ENCODE measurements at places on chromosomes 6 and 20.

DNA sequence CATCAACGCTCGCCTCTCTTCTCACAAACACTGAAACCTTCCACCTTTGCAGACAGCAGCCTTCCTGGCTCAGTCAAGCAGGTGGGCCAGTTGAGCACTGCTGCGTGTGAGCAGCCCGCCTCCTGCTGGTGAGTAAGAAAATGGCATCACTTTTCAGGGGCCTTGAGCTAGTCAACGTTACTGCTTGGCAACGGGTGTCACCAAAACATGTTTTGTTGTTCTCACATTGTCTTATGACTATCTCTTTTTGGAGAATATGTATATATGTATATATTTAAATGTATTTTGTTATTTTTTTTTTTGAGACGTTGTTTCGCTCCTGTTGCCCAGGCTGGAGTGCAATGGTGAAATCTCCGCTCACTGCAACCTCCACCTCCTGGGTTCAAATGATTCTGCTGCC is 97.0 kb upstream of the AGPAT4 start:
- DNase-seq = peak; percentile 72

DNA sequence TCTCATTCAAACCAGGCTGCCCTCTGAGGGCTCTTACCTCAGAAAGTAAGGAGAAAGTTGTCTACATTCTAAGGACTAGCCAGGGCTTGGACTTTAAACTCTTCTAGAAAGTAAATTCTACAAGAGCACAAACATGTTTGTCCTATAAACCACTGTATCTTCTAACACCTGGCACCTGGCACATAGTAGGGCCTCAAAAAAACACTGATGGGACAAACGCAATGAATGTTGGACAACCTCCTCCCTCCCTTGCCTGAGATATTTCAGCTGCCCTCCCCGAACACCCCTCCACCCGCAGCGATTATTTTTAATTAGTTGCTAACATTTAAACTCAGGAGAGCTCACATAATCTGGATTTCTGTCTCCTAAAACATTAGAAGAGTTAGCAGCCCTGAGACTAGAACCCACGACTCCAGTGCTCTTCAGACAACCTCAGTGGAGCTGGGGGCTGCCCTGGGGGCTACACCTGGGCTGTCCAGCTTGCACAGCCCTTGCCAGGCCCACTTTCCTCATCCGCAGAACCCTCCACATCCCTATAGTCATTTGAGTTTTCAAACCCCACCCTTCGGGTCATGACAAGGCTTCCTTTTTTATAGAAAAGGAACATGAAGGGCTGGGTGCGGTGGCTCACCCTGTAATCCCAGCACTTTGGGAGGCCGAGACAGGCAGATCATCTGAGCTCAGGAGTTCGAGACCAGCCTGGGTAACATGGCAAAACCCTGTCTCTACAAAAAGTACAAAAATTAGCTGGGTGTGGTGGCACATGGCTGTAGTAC is 4.9 kb downstream of the HCK start:
- DNase-seq = no peak

DNA sequence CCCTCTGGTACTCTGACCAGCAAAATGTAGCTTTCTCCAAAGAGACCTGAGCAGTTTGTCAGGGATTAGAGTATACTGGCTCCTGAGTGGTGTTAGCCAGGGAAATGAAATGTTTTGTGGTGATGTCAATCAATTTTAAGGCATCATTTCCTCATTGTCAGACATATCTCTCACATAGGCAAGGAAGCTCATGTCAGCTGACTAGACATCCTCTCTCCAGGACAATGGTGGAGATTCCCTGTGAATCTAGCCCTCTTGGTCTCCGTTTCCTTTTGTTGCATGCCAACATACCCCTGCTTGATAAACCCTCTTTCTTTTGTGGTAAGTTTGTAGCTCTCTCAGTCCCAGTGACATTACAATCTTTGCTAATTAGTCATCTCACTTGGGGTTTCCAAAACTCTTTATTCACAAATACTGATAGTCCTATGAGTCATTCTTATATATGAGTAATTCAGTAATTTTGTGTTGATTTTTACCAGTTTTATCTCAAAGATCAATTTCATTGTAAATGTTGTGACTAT is 135.6 kb upstream of the PTPRK start:
- peak; percentile 87 for DNase-seq

GRCh38 chr6:52103623-52104022 is 16.2 kb upstream of the PKHD1 start:
- no peak for DNase-seq

GRCh38 chr6:117469356-117469755 is 13.1 kb upstream of the DCBLD1 start:
- DNase-seq = no peak

GRCh38 chr6:137731960-137732616 is 135.0 kb upstream of the TNFAIP3 start:
- no peak for DNase-seq

Data from kidney glomerular epithelial cell (primary cell).